ENCODE measurements at places on chromosomes 16 and 17. TPM values are rescaled to one million over a fixed set of nuclear protein-coding genes. Genes with fewer than 3 reads are reported as not detected.
A peak's percentile ranks its signal among the peaks of the same experiment; 100 is the strongest.

DNA sequence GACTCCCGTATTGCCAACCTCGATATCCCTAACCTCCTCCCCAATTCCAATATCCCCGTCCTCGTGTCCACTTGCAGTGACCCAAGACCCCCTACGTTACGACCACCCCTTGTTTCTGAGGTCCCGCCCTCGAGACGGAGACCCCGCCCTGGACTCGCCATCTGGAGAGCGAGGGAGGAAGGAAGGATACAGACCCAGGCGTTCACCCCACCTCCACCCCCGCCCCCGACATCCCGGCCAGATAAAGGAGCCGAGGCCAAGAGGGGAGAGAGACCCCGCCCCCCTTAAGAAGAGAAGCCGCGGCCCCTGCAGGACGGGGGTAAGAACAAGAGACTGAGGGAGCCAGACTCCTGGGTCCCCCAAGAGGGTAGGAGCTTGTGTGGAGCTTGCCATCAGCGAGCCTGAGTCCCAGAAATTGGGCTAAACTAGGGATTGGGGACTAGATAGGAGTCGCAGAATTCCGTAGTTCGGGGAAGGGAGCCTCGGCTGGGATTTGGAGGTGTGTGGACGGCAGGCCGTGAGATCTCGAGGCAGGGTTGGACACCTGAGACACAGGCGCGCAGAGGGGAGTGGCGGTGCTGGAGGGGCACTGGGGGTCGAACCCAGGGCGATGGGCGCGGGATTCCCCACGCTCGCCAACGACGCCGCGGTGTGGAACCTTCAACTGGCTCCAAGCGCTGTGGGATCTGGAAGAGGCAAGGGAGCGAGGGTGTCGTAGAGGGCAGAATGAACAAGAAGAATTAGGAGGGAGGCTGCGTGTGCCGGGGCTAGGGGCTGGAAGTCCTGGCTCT is at the start of gene BCL6B:
BCL6B (plus strand) TSS at position 270 of the 791 bp plus-strand sequence. CDS start 622 bp downstream, outside the sequence.
- H3K36me3 ChIP-seq = no peaks in the 10 kb centered on the region
- H3K27me3 ChIP-seq = no peaks in the 10 kb centered on the region
- peak within 1 kb of the TSS; percentile 45 for H3K4me3 ChIP-seq
- H3K27ac ChIP-seq = peak within 1 kb of the TSS; percentile 43
- peaks cover 25% of the 10 kb centered on the region for H3K4me1 ChIP-seq

- no peaks in the 10 kb centered on the region for H3K36me3 ChIP-seq
- H3K27ac ChIP-seq = no peak overlapping the region
- DNase-seq = no peak
- H3K4me3 ChIP-seq = no peak overlapping the region
- peaks cover under 1% of the 10 kb centered on the region for H3K4me1 ChIP-seq
- H3K27me3 ChIP-seq = peaks cover 1% of the 10 kb centered on the region
Measured at GRCh38 chr17:19539841-19540311, 6.2 kb downstream of the SLC47A1 start.

GRCh38 chr16:73781297-73781696 is 515.3 kb upstream of the PSMD7 start:
- no peak overlapping the region for H3K27ac ChIP-seq
- no peaks in the 10 kb centered on the region for H3K27me3 ChIP-seq
- no peak for DNase-seq
- H3K4me1 ChIP-seq = no peaks in the 10 kb centered on the region
- no peak overlapping the region for H3K4me3 ChIP-seq
- H3K36me3 ChIP-seq = no peaks in the 10 kb centered on the region

DNA sequence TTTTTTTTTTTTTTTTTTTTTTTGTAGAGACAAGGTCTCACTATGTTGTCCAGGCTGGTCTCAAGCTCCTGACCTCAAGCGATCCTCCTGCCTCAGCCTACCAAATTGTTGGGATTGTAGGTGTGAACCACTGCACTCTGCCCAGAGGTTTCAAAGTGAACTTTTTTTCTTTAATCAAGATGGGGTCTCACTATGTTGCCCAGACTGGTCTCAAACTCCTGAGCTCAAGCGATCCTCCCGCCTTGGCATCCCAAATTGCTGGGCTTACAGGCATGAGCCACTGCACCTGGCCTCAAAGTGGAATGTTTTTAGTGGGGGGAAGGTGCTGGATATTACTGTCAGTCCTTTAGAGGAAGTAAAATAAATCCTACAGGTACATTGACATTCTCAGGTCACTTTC is 12.0 kb upstream of the CEP20 start:
- H3K27me3 ChIP-seq = no peaks in the 10 kb centered on the region
- no peaks in the 10 kb centered on the region for H3K36me3 ChIP-seq
- no peak overlapping the region for H3K4me3 ChIP-seq
- H3K4me1 ChIP-seq = no peaks in the 10 kb centered on the region
- DNase-seq = no peak

GRCh38 chr17:56502120-56502654 is 91.3 kb upstream of the NOG start:
- no peak for DNase-seq
- H3K4me3 ChIP-seq = no peak overlapping the region
- no peaks in the 10 kb centered on the region for H3K4me1 ChIP-seq
- no peak overlapping the region for H3K27ac ChIP-seq
- H3K27me3 ChIP-seq = no peaks in the 10 kb centered on the region

DNA sequence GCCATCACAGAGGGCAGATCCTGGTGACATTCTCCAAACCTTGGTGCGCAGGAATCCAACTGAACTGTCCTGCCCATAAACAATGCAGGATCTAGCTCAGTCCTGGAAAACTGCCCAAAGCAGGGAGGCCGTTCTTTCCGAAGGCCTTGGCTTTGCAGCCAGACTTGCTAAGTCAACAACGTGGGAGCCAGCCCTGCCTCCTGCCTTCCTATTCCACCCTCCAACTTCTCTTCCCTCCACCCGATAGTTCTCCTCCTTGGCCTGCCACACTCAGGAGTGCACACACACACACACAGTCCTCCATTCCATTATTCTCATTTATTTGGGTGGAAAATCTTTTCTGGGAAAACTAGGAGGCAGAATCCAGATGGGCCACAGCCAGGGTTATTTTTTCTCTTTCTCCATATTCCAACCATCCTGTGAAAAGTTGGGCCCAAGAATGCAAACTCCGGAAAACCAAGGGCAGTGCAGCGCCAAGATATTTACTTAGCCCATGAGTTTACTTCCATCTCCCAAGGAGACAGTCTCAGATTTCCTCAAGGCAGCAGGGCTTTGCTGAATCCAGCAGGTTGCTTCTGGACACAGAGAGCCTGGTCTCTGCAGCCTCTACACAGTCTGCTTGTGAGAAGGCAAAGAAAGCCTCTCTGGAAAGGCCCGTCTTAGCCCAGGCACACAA is 15.8 kb downstream of the COPRS start:
- H3K36me3 ChIP-seq = no peaks in the 10 kb centered on the region
- H3K27ac ChIP-seq = no peak overlapping the region
- H3K4me3 ChIP-seq = no peak overlapping the region
- peaks cover 7% of the 10 kb centered on the region for H3K4me1 ChIP-seq

DNA sequence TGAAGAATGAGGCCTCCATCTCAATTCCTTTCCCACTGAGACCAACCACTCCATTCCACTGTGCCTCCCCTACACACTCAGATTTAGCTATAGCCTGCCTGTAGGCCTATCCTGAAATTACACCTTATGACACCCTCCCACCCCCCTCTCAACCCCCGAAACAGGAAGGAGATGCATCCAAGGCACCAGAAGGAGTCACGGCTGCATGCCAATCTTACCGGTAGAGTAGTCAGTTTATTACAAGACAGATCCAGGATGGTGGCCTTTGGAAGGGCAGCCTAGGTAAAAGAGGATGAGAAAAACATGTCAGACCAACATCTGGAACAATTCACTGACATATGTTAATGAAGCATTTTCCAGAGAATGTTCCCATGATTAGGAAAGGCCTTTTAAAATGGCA is 2.6 kb downstream of the LRRC59 start:
- no peak for DNase-seq
- peaks cover 46% of the 10 kb centered on the region for H3K36me3 ChIP-seq
- H3K4me3 ChIP-seq = no peak overlapping the region
- no peak overlapping the region for H3K27ac ChIP-seq
- no peaks in the 10 kb centered on the region for H3K27me3 ChIP-seq
- peaks cover 29% of the 10 kb centered on the region for H3K4me1 ChIP-seq

DNA sequence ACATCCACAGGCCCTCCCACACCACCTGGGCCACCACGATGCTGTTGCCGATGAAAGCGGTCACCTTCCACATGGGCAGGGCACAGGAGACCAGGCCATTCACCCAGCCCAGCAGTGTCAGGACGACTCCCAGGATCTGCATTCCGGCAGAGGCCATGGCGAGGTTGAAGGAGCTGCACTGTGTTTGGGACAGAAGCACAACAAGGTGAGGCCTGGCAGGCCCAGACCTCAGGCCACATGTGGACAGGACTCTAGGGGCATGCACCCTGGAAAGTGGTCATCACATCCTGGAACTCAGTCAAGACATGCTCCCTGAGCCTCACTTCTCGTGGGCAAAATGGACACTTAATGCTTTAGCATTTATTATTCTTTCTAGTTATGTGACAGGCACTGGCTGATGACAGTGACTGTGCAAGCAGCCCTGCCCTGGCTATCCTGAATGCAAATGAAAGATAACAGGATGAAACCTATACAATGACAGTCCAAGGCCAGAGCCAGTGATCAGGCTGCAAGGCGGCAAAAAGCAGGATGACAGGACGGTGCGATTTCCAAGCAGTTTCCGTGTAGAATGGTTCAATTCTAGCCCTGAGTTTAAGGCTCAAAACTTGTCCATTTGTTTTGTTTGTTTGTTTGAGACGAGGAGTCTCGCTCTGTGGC is 2.0 kb downstream of the CLDN6 start:
- H3K36me3 ChIP-seq = no peaks in the 10 kb centered on the region
- no peak for DNase-seq

The KRTAP3-2 gene
- not detected for total RNA-seq

The PVALEF gene
- not detected for total RNA-seq

The KRT16 gene
- total RNA-seq = not detected

The SNAI3 gene
- 2.8 TPM for total RNA-seq

The CDRT15L2 gene
- total RNA-seq = not detected
